Fibroblast of skin of right biceps (primary cell): ENCODE measurements at places on chromosomes 3 and 15.
A peak's percentile ranks its signal among the peaks of the same experiment; 100 is the strongest.

DNA sequence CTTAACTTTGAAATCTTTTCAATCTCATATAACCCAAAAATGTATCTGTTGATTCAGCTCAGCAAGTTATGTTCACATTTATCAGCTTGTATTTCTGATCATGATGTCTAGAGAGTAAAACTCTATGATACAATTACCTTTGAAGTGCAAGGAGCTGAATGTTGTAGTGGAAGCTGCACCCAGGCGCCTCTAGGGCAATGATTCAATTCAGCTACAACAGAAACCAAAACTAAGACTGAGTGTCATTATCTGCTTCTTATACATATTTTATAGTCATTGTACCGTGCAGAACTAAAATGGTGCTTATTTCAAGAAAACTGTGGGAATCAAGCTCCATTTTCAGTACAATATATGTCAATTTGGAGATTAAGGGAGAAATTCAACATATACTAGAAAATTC lies 1237.5 kb downstream of the ZPLD1 start:
- DNase-seq: no peak

DNA sequence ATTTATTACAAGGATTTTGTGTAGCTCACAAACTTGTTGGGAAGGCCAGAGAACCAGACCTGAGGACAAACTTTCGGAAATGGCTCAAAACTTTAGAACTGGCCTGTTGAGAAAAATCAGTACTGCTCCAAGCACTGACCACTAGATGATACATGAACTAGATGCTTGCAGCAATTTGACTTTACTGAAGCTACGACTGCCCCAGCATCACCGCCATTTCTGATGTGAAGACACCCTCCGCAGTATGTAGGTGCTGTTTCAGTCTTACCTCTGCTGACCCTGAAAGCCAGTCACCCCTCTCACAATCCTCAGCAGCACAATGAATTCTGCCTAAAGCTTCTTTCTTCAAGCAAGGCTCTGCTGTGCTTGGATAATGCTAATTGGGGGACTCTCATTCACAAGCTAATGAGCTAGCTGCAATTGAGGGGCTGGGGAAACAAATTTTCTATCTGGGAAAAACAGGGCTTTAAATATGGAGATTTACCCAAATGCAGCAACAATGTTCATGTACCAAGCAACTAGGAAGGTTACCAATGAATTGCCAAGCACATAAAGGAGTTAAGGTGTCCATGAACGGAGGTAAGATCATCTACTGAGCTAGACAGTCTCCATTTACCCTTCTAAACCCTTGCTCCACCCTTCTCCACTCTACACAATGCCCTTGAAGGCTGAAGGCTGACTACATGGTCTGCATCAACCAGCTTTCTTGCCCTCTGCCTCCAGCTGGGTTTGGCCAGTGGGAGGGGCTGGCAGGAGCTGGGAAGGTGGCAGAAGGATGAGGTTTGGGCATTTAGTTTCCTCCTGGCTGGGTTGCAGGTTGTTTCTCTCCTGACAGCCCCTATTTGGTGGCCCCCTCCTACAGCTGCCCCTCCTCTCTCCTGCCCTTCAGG lies 53.2 kb upstream of the FSTL1 start:
- DNase-seq: no peak

DNA sequence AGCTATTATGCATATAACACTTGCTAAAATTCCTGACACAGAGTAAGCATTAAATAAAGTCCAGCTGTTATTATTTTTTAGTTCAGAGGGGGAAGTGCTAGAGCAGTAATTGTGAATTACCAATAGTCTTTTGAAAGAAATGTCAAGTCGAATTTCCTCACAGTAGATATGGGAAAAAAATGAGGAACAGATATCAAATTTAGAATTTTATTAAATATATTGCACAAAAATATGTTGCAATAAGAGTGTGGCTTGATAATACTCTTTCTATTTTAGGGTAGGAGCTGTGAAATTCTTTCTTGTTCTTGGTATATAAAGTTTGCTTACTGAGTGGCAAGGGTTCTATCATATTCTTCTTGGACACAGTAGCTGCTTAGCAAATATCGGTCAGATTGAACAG lies 181.3 kb downstream of the NFKBIZ start:
- DNase-seq: no peak

- no peak for DNase-seq
Observed at GRCh38 chr15:83659417-83659812, 5.5 kb downstream of the ADAMTSL3 start.

- DNase-seq: no peak
Observed at GRCh38 chr15:92675485-92675884, 19.9 kb upstream of the FAM174B start.

DNA sequence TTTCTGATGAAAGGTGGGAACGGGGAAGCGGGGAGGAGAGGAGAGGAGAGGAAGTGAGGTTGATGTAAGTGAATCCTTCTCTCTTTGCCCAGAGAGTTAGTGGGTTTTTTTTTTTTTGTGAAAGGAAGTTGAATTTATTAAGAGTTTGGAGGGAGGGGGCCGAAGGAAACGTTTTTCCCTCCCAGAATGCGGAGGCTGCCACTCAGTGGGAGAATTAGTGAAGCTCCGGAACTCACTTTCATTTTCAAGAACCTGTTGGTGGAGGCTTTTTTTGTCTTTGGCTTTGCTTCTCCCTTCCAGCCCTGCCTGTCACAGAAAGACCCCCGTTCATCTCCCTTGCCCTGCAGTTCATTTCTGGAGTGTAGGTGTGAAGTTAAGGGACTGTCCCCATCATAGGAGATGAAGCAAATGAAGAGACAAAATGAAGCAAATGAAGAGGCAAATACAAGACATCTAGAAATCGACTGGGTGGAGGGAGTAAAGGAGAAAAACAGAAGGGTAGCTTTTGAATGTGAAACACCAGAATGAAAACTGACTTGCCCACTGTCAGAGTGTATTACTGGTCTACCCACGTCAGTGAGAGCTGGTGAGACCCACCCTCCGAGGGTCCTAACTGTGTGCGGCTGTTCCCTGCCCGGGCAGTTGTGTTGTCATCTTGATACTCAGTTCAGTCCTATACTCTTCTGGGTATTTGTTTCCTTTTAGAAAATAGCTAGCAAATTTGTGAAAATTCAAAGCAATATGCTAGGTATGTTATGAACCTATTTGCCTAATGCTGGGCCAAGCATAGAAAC lies 91.5 kb downstream of the ITPR1 start:
- DNase-seq: no peak

- no peak for DNase-seq
Observed at GRCh38 chr3:122000936-122001605, 21.0 kb downstream of the ILDR1 start.

DNA sequence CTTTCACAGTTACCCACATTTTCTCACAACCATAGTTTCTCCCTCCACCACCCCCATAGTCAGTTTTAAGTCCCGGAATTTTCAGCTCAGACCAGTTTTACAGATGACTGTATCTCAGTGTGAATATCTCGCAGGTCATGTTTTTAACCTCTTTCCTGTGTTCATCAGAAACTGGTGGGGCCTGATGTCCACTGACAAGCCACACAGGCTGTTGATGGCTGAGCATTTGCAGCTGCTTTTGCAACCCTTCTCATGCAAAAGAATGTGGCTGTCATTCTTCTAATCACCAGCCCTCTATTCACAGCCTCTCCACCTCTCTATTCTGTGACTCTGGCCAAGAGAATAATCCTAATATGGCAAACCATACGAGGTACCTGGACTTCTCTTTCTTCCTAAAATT lies 8.5 kb downstream of the GYG1 start:
- no peak for DNase-seq

GRCh38 chr3:177093966-177094365 lies 103.3 kb downstream of the TBL1XR1 start:
- DNase-seq: no peak

DNA sequence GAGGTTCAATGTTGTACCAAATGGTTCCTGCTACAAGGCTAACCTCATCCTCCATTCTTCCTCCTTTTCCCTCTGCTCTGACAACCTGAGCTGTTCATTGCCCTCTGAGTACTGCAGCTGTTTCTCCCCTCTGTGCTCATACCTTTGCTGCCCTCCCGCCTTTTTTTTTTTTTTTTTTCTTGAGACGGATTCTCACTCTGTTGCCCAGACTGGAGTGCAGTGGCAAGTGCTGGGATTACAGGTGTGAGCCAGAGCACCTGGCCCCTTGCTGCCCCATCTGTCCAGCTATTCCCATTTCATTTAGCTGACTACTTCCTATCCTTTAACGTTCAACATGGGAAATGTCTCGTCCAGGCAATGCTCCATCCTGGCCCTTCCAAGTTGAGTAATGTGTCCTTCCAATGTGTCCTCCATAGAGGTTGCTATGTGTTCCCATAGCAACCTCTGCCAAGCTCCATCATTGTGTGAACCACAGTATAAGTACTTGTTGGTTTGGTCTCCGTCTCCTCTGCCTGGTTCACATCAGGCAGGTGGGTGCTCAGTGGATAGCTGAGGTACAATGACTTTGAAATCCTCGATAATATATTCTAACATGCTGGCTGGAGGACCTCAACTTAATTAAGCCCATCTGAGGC lies 179.9 kb upstream of the ANKRD28 start:
- no peak for DNase-seq

DNA sequence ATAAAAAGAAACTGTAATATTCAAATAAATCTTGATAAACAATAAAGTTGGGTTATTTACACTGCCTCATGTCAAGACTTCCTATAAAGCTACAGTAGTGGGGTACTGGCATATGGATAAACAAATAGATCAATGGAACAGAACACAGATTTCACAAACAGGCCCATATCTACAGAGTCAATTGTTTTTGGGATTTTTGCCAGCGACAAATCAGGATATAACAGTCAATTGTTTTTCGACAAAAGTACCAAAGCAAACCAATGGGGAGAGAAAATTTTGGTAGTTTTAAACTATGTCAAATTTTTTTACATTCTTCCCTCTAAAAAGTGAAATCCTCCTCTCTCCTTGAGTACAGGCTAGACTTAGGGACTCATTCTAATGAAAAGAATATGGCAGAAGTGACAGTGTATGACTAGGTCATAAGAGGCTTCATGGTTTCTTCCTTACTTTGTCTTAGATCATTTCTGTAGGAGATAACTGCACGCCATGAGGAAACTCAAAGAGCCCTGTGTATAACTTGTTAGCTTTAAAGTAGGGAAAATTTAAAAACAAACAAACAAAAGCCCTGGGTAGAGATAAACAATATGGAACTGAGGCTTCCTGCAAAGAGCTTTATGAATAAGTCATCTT lies 16.9 kb downstream of the IP6K1 start:
- no peak for DNase-seq

DNA sequence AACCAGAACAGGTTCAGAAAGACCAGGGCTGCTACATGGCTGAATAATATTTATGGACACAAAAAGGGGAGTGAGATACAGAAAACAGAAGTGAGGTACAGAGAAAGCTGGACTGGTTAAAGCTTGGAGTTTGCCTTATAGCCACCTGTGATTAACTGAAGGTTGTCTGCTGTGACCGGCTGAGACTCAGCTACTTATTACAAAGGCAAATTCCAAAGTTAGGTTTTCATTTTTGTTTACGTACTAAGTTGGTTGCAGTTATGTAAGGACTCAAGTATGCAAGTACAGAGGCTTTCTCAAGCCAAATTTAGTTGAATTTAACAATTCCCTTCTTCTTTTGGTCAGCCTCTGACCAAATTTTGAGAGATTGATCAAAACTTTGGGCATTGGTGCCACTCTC lies 264.6 kb downstream of the THSD4 start:
- DNase-seq: no peak

DNA sequence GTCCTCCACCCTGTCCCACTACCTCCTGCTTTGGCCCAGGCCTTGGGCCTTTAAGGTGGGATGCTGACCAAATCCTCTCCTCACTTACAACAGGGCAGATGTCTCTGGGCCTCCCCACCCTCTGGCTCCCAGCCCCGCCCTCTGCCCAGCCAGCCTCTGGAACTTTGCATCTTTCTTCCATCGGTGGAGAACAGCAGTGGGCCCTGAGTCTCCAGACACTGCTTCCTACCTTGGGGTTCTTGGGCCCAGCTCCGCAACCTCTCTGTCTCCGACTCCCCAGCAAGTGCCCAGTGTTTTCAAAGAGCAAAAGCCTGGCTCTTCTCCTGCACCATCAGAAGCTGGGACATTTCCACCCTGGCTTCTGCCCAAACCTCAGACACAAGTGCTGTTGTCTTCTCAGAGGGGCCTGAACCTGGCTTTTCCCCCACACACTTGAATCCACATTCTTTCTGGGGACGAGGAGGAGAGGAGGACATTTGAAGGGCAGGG lies 33.1 kb downstream of the MRAS start:
- DNase-seq: peak; percentile 16

DNA sequence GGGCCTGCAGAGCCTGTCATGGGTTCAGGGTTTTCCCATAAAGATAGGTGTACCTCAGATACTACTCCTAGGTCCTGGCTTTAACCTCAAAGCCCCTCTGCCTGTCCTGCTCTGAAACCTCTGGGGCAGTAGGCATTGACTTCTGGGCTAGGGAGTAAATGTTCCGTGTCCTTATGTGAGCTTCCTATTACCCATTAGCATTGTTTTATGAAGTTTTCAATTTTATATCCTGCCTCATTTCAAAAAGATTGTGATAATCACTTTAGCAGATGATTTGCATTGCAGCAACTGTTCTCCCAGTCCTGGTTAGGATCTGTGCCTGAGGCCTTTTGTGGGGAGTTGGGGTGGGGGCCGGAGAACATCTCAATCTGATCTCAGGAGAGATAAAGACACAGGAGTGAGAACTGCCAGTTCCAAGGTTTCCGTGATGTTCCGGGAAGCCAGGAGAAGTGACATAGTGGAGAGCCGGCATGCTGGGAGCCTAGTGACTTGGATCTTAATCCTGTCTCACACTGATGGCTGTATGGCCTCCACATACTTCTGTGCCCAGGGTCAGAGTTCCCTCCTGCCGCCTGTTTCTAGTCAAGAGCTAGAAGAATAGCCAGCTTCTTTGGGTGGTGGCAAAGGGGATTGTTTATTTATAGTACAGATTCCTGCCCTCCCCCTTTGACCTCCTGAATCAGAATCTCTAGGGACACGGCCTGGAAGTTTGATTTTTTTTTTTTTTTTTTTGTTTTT lies 10.6 kb downstream of the TPM1 start:
- peak; percentile 54 for DNase-seq

- DNase-seq: no peak
Observed at GRCh38 chr3:156749244-156749643, 74.9 kb downstream of the TIPARP start.

DNA sequence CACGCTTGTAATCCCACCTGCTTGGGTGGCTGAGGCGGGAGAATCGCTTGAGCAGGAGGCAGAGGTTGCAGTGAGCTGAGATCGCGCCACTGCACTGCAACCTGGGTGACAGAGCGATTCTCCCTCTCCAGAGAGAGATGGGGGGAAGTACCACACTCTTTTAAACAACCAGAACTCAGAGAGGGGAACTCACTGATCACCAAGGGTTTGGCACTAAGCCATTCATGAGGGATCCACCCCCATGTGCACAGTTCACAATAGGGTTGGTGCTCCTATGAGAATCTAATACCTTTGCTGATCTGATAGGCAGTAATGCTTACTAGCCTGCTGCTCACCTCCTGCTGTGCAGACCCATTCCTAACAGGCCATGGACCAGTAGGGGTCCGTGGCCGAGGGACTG lies 51.6 kb downstream of the QTRT2 start:
- no peak for DNase-seq

- DNase-seq: peak; percentile 7
Observed at GRCh38 chr3:177236704-177237103, 39.4 kb upstream of the TBL1XR1 start.

- DNase-seq: no peak
Observed at GRCh38 chr15:77122576-77122975, 51.7 kb upstream of the TSPAN3 start.
